ENCODE measurements at places on chromosomes 13 and 19.

GRCh38 chr19:8057545-8058270 is 5.1 kb downstream of the CCL25 start:
- H3K27ac ChIP-seq: no peak overlapping the region
- no peak for DNase-seq
- no peaks in the 10 kb centered on the region for H3K36me3 ChIP-seq

DNA sequence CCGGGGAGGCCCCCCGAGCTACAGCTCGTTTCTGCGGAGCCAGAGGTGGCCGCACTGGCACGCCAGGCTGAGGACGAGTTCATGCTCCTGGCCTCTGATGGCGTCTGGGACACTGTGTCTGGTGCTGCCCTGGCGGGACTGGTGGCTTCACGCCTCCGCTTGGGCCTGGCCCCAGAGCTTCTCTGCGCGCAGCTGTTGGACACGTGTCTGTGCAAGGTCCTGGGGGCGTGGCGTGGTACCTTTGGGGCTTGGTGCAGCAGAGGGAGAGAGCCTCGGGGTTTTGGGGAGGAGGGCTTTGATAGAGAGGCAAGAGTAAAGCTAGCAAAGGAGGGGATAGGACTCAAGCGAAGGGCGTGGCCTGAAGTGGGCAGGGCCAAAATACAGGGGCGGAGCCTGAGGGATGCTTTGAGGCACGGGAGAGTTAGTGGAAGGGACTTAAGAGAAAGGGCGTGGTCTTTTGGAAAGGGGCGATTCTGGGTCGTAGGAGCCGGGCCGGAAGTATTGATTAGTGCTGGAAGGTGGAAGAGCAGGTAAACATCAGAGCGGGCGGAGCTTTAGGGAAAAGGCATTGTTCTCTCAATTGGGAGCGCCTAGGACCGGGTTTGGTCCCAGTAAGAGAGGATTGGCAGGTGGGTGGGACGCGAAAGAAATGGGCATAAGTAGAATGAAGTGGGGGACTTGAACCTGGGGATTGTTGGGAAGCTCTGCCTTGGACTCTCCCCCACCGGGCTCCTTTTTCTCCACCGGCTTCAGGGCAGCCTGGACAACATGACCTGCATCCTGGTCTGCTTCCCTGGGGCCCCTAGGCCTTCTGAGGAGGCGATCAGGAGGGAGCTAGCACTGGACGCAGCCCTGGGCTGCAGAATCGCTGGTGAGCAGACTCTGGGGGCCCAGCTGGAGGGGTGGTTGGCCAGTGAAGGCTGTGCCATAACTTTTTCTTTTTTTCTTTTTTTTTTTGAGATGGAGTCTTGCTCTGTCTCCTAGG is 1.2 kb downstream of the PPM1N start:
- DNase-seq: no peak
- no peak overlapping the region for H3K4me3 ChIP-seq
- no peaks in the 10 kb centered on the region for H3K36me3 ChIP-seq
- H3K27ac ChIP-seq: no peak overlapping the region
- H3K4me1 ChIP-seq: peaks cover 34% of the 10 kb centered on the region

- H3K27me3 ChIP-seq: no peaks in the 10 kb centered on the region
- H3K27ac ChIP-seq: no peak overlapping the region
- H3K4me1 ChIP-seq: no peaks in the 10 kb centered on the region
- DNase-seq: no peak
- no peaks in the 10 kb centered on the region for H3K36me3 ChIP-seq
- no peak overlapping the region for H3K4me3 ChIP-seq
Measured at GRCh38 chr13:61905054-61905453, 489.4 kb upstream of the PCDH20 start.

- H3K27ac ChIP-seq: no peak overlapping the region
- DNase-seq: no peak
- H3K4me3 ChIP-seq: no peak overlapping the region
- no peaks in the 10 kb centered on the region for H3K27me3 ChIP-seq
- H3K36me3 ChIP-seq: no peaks in the 10 kb centered on the region
- H3K4me1 ChIP-seq: peaks cover 5% of the 10 kb centered on the region
Measured at GRCh38 chr13:97136418-97136817, 85.7 kb upstream of the MBNL2 start.

- peaks cover 25% of the 10 kb centered on the region for H3K4me1 ChIP-seq
- H3K27ac ChIP-seq: no peak overlapping the region
- no peak overlapping the region for H3K4me3 ChIP-seq
- no peaks in the 10 kb centered on the region for H3K27me3 ChIP-seq
Measured at GRCh38 chr13:41641961-41642360, 184.6 kb downstream of the RGCC start.

DNA sequence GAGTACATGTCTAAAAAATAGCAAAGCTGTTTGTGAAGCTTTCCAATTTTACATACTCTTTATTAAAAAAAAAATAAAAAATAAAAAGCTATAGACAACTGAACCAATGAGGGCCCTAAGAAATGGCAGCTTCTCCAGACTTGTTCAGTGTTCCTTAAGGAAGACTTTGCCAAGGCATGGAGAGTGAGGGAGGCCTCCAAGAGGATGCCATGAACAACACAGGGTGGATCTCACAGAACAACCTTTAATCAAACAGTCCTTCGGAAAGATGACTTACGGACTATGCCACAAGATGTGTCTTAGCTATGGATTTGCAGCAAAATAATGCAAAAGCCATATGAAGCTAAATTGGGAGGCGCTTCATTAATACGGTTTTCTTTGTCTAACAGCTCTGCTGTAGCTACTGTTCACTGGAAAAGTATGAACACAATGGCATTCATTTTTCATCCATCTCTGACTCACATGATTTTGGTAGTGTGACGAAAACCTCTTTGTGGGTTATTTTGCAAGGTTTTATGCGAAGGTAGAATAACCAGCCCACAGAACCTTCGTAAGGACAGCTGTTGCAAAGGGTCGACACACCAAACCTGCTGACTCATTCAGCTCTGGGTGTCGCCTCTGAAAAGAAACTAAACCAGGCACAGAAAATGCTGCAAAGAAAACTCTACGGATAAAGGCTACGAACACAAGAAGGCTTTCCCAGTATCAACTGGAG is 27.7 kb downstream of the EFNB2 start:
- peaks cover 57% of the 10 kb centered on the region for H3K36me3 ChIP-seq
- DNase-seq: no peak
- H3K27ac ChIP-seq: peak overlapping the region; percentile 1
- H3K4me1 ChIP-seq: peaks cover 12% of the 10 kb centered on the region

DNA sequence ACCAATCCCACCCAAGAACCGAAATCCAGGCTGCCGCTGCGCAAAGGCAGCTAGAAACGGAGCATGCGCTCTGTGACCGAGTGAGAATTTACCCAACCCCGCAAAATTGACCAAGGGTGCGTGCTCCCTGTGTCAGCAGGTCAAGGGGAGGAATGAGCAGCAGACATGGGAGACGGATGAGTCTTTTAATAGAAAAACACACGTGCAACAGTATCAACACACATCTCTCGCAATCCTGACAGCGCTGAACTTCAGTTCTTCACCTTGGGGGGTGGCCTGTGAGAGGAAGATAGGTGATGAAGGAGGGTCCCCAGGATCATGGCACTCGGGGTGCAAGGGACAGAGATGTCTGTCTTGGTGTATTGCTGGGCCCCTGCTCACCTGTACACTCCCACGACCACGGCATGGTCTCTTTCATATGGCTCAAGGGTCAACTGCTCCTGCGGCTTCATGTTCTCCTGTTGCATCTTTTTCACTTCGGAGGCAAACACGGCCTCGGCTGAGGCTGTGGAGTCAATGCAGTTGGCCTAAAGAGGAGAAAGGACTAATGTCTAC is 402 bp upstream of the DYRK1B start:
- no peaks in the 10 kb centered on the region for H3K27me3 ChIP-seq
- peak overlapping the region; percentile 94 for H3K27ac ChIP-seq
- no peak for DNase-seq
- H3K4me1 ChIP-seq: peaks cover 8% of the 10 kb centered on the region

DNA sequence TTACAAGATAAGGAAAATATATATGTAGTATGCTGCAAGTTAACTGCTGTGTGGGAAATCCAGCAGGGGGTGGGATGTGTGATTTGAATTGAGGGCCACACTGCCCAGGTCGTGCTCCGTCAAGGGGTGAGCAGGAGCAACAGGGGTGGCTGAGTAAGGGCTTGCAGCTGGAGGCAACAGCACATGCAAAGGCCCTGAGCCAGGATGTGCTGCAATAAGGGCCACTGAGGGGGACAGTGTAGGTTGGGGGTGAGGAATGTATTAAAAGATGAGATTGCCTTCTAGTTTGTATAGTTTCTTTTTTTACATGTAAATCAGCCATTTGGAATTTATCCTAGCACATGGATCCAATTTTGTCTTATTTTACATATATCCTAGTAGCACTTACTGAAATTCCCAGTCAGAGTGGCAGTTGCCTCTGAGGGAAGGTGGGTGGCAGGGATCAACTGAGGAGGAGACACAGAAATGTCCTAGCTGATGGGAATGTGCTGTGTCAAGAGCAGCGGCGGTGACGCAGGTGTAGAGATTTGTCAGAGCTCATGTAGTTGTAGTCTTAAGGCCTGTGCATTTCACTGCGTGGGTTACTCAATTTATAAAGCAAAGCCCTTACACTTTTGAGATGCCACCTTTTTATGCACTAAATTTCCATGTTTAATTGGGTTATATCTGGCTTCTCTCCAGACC is 5.4 kb upstream of the RBM42 start:
- peaks cover 10% of the 10 kb centered on the region for H3K4me1 ChIP-seq
- H3K4me3 ChIP-seq: no peak overlapping the region
- no peak for DNase-seq
- H3K27ac ChIP-seq: no peak overlapping the region
- H3K36me3 ChIP-seq: no peaks in the 10 kb centered on the region

GRCh38 chr19:2087621-2088100 is 8.5 kb downstream of the MOB3A start:
- H3K27ac ChIP-seq: no peak overlapping the region
- H3K27me3 ChIP-seq: no peaks in the 10 kb centered on the region
- no peak overlapping the region for H3K4me3 ChIP-seq
- H3K36me3 ChIP-seq: no peaks in the 10 kb centered on the region

GRCh38 chr13:113445791-113446487 is 7.3 kb downstream of the ADPRHL1 start:
- peak overlapping the region; percentile 9 for H3K27ac ChIP-seq
- no peaks in the 10 kb centered on the region for H3K27me3 ChIP-seq
- H3K36me3 ChIP-seq: peaks cover 27% of the 10 kb centered on the region
- no peak for DNase-seq

- H3K27ac ChIP-seq: peak overlapping the region; percentile 91
- no peaks in the 10 kb centered on the region for H3K27me3 ChIP-seq
- peak; percentile 54 for DNase-seq
- H3K4me1 ChIP-seq: peaks cover 5% of the 10 kb centered on the region
- H3K36me3 ChIP-seq: no peaks in the 10 kb centered on the region
- H3K4me3 ChIP-seq: peak overlapping the region; percentile 27
Measured at GRCh38 chr19:1566392-1567115, 1.6 kb downstream of the MEX3D start.

- H3K36me3 ChIP-seq: no peaks in the 10 kb centered on the region
- no peak for DNase-seq
- H3K27me3 ChIP-seq: no peaks in the 10 kb centered on the region
- H3K27ac ChIP-seq: no peak overlapping the region
Measured at GRCh38 chr13:53301449-53301848, 272.8 kb downstream of the OLFM4 start.

- peak overlapping the region; percentile 27 for H3K27ac ChIP-seq
- no peak overlapping the region for H3K4me3 ChIP-seq
- DNase-seq: peak; percentile 47
- H3K36me3 ChIP-seq: no peaks in the 10 kb centered on the region
Measured at GRCh38 chr13:43804461-43805070, 17.8 kb upstream of the ENOX1 start.

DNA sequence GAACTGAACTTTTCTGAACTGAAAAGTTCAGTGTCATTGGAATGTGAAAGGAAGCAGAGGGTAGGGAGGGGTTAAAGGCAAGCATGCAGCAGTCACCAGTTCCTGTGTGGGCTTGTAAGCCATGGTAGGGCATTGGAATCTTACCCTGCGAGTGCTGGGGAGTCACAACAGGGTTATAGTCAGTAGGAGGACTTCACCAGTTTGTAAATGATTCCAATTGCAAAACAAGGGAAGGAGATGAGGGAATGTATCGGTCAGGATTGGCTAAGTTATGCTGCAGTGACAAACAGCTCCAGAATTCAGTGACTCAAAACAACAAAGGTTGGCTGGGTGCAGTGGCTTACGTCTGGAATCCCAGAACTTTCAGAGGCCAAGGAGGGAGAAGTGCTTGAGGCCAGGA is 12.8 kb downstream of the LYPD3 start:
- H3K36me3 ChIP-seq: no peaks in the 10 kb centered on the region
- H3K27me3 ChIP-seq: no peaks in the 10 kb centered on the region
- DNase-seq: no peak
- H3K4me3 ChIP-seq: no peak overlapping the region
- no peaks in the 10 kb centered on the region for H3K4me1 ChIP-seq
- H3K27ac ChIP-seq: no peak overlapping the region

- no peaks in the 10 kb centered on the region for H3K27me3 ChIP-seq
- no peak overlapping the region for H3K27ac ChIP-seq
Measured at GRCh38 chr13:72295153-72295552, 428.1 kb upstream of the DACH1 start.

DNA sequence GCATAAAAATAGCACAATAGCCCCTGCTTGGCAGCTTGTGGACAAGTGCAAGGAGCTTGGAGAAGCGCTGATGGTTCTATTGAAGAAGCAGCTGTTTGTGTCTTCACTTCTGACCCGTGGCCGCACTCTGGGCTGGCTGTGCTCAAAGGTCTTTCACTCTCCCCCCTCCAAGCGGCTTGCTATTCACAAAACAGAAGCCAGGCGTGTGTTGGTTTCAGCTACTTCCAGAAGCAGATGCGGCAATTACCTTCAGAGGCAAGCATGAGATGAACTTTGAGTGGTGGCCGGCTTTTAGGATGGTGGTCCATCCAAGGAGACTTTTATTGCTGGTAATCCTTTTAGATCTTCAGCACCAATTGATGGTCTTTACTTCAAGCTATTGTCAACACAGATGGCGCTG is 188.5 kb upstream of the ARGLU1 start:
- DNase-seq: peak; percentile 24
- H3K27me3 ChIP-seq: no peaks in the 10 kb centered on the region
- peaks cover 33% of the 10 kb centered on the region for H3K4me1 ChIP-seq
- no peak overlapping the region for H3K27ac ChIP-seq

GRCh38 chr19:53365899-53366493 is 491 bp downstream of the ZNF525 start:
- H3K4me1 ChIP-seq: peaks cover 6% of the 10 kb centered on the region
- no peaks in the 10 kb centered on the region for H3K27me3 ChIP-seq
- DNase-seq: peak; percentile 24
- no peaks in the 10 kb centered on the region for H3K36me3 ChIP-seq
- peak overlapping the region; percentile 56 for H3K4me3 ChIP-seq

GRCh38 chr13:21526707-21527540 is 67.8 kb upstream of the ZDHHC20 start:
- DNase-seq: no peak
- H3K27me3 ChIP-seq: no peaks in the 10 kb centered on the region
- peaks cover 13% of the 10 kb centered on the region for H3K36me3 ChIP-seq

- no peaks in the 10 kb centered on the region for H3K4me1 ChIP-seq
- H3K36me3 ChIP-seq: no peaks in the 10 kb centered on the region
- no peak overlapping the region for H3K4me3 ChIP-seq
Measured at GRCh38 chr19:21626924-21627697, 121.7 kb downstream of the ZNF429 start.

- H3K27ac ChIP-seq: peak overlapping the region; percentile 77
- H3K27me3 ChIP-seq: no peaks in the 10 kb centered on the region
- H3K4me3 ChIP-seq: peak overlapping the region; percentile 20
Measured at GRCh38 chr13:77896536-77896935, 22.1 kb downstream of the EDNRB start.
